ENCODE measurements at places on chromosomes 1 and 21. TPM values are rescaled to one million over a fixed set of nuclear protein-coding genes. Genes with fewer than 3 reads are reported as not detected.

WLS gene
- 130 TPM for polyA plus RNA-seq

NT5C1A gene
- polyA plus RNA-seq, result 0.27 TPM

LORICRIN gene
- polyA plus RNA-seq, result not detected

ITSN1 gene
- polyA plus RNA-seq, result 54.8 TPM

TP73 gene
- polyA plus RNA-seq, result 0.62 TPM

PKNOX1 gene
- polyA plus RNA-seq, result 30.9 TPM
